ENCODE measurements at places on chromosomes 1 and 21.
A peak's percentile ranks its signal among the peaks of the same experiment; 100 is the strongest.

DNA sequence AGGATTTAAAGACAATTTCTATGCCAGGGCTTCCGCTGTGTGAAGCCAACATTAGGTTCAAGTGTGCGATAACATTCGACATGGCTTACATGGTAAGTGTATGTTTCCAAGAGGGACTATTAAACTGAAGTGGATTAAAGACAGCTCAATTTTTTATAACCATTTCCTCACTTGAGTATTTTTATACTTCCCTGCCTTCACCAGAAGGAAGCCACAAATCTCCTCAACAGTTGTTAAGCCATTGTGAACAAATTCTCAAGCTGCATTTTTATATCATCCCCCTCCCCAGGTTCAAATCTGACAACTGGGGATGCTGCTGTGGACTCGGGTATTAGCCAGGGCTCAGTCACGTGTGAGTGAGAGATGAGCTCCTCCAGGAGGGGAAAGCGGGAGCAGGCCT, 116.3 kb downstream of the RHOU start:
- DNase-seq, result no peak

DNA sequence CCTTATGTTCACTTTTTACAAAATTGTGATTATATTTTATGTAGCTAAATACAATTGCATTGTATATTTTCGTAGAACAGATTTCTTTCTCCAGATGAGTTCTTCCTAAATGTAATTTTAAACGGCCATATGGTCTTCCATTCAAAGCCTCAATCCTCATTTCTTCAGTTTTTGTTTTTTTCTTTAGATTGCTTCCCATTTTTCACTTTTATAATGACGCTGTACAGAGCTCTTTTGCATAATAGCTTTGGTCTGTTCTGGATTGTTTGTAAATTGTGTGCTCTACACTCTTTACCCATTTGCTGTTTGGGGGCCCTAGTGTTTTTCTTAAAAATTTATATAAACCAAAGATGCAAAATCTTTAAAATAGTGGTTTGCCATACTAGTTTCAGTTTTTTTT, 27.8 kb downstream of the AVPR1B start:
- DNase-seq, result no peak

DNA sequence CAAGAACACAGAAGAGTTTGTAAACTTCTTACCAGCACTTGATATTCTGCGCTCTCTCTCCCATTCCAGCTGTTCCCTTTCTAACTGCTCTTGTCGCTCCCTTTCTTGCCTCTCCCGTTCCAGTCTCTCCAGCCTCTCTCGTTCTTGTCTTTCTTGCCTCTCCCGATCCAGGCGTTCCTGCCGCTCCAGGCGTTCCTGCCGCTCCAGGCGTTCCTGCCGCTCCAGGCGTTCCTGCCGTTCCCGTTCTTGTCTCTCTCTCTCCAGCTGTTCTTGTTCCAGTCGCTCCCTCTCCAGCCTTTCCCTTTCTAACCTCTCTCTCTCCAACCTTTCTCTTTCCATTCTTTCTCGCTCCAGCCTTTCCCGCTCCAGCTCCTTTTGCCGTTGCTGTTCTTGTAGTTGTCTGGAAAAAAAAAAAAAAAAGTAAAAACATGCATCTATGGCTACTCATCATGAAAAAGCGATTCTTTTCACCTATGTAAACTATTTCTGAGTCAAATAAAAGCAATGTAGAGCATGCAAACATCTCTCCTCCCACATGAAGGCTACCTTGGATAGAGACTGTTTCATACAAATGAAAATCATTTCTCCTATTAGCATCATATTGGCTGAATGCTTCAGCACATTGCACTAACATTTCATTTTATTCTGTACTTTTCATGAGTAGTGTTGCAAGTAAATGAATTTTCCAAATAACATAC, 91.5 kb upstream of the LBR start:
- no peak for DNase-seq

- DNase-seq, result peak; percentile 16
Measured at GRCh38 chr1:104648269-104648691, 898.6 kb downstream of the AMY1C start.

DNA sequence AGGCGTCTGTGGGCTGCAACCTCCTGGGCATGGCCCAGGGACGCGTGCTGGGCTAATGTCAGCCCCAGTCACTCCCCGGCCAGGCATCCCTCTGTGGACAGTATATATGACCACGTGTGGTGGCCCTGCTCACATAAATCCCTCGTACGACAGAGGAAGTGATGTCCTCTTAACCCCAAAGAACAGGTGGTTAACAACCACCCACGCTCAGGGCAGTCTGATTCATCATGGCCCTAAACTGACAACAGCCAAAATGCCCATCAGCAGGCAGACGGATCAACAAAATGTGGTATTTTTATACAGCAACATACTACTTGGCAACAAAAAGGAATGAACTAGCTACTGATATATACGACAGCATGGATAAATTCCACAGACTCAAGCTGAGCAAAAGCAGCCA, 51.0 kb downstream of the ECE1 start:
- no peak for DNase-seq

DNA sequence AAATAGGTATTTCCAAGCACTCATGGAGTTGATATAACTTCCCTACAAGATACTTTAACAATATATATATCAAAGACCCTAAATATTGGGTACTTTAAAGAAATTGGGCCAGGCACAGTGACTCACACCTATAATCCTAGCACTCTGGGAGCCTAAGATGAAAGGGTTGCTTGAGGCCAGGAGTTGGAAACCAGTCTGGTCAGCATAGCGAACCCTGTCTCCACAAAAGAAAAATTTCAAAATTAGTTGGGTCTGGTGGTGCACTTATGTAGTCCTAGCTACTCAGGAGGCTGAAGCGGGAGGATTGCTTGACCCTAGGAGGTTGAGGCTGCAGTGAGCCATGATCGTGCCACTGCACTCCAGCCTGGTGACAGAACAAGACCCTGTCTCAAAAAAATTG, 393.9 kb upstream of the DEPDC1 start:
- no peak for DNase-seq

- no peak for DNase-seq
Measured at GRCh38 chr1:98988904-98989555, 15.6 kb downstream of the PLPPR5 start.

DNA sequence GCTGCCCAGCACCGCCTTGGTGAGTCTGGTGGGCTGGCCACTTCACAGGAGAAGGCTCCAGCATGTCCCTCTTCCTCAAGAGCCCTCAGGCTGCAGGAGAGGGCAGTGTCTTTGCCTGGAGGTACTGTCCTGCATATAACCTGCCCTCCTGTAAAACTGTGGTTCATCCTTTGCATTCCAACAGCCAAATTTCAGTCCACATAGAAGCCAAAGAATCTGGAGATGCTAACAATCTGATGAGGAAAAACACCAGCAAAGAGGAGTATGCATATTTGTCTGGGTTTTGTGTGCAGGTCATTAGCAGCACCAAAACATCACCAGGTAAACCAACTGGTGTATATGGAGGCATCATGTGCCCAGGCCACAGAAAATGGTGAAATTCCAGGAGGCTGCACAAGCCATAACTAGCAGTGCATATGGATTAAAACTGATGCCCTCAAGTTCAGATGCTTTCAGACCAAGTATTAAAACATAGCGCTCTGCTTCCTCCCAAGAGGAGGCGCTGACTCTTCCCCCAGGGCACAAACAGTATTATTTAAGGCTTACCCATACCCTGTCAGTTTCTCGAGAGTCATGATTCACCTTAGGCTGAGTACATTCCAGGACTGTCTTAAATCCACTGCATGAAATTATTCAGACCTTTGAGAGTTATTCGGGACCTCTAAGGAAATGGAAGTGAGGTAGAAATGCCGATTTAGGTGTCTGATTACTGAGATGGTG, 150.5 kb upstream of the COA6 start:
- DNase-seq, result no peak

GRCh38 chr21:21196087-21196486, 197.9 kb downstream of the NCAM2 start:
- DNase-seq, result no peak

DNA sequence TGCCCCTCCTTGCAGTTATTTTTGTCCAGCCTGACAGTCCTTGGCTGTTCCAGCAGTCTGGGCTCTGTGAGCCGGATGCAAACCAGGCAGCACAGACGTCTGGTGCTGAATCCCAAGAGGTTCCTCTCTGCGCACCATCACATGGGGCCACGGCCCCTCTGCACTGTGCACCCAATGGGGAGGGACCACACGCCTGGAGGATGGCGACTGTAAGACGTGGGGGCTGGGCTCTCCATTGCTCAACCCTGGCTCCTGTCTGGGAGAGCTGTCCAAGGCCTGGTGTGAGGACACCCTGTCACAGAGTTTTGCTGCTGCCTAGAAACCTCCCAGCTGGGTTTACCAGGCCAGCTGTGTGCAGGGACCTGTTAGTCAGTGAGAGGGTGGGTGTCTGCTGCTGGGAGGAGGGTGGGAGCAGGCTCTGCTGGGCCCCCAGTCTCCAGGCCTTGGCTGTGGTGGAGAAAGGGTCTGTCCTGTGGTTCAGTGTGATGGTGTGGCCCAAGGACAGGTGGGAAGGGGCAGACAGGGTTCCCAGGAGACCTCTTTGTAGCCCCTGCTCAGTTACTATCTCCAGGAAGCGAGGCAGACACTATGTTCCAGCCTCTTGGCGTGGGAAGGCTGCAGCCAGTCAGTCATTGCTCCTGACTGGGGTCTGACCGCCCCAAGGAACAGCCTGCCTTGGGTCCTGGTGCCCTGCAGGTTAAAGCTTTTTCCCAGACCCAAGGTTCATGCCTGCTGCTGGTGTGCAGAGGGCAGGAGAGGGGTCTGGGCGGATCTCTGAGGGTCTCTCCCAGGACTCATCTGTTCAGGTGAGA, 13.8 kb downstream of the HEYL start:
- peak; percentile 36 for DNase-seq

DNA sequence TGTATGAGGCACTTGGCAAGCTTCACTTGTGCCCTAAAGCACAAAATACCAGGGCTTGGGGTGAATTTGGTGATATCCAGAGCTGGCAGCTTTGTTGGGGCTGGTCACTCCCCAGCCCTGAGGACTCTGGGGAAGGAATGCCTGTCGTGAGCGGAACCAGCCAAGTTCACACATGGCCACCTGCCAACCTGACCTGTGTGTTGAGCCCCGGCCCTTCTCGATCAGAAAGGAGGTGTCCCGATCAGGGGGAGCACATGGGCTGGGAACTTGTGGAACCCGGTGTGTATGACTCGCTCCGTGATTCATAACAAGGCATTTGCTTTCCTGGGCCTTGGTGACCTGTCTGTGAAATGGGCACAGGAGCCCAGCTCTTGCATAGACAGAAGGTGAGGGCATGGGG, 43.1 kb downstream of the AGPAT3 start:
- DNase-seq, result no peak

- no peak for DNase-seq
Measured at GRCh38 chr1:51666478-51666877, 49.6 kb downstream of the OSBPL9 start.

- peak; percentile 52 for DNase-seq
Measured at GRCh38 chr1:67404212-67404620, 26.0 kb downstream of the SERBP1 start.

- DNase-seq, result no peak
Measured at GRCh38 chr1:25083481-25084345, 148.6 kb downstream of the SYF2 start.

DNA sequence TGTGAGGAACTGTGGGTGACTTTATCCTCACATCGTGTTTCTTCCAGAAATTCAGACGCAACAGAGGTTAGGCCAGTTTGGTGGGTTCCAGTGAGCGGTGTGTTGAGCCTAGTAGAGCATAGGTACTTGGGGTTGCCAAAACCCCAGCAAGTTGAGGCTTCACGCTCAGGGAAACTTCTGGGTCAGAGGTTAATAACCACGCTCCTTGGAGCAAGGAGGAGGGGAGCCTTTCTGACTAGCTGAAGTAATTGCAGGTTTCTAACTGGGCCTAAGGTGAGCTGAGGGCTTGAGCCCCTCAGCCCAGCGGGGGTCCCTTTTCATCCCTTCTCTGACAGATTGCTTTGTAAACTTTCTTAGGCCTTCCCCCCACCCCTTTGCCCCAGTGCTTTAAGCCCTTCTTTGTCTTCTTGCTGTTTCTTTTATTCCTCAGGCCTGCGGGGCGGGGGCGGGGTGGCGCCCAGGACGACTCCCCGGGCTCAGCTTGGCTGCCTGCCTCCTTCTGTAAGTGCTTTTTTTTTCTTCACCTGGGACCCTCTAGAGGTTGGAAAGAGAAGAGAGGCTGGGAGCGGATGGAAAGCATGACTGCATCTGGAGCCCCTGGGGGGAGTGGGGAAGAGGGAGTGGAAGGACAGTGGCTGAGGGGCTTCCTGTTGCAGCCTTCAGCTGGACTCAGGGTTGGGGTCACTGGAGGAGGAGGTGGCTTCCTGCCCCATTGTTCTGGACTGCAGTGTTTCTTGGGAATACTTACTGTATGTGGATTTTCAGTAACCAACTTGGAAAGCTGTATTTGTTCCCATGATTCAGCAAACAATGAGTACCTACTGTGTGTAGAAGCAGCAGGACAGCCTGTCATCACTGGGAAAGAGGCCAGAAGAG, 1.3 kb upstream of the ZNF436 start:
- DNase-seq, result no peak

GRCh38 chr1:27858072-27858948, 14.0 kb upstream of the THEMIS2 start:
- peak; percentile 72 for DNase-seq

- no peak for DNase-seq
Measured at GRCh38 chr1:179231923-179232322, 2.4 kb upstream of the ABL2 start.

- DNase-seq, result no peak
Measured at GRCh38 chr1:207890136-207890738, 20.7 kb downstream of the CD34 start.

- DNase-seq, result no peak
Measured at GRCh38 chr1:88321706-88322105, 362.4 kb upstream of the PKN2 start.

- no peak for DNase-seq
Measured at GRCh38 chr1:155304558-155305063, 3.4 kb upstream of the PKLR start.

- DNase-seq, result no peak
Measured at GRCh38 chr1:115136106-115136505, 46.8 kb upstream of the TSPAN2 start.

DNA sequence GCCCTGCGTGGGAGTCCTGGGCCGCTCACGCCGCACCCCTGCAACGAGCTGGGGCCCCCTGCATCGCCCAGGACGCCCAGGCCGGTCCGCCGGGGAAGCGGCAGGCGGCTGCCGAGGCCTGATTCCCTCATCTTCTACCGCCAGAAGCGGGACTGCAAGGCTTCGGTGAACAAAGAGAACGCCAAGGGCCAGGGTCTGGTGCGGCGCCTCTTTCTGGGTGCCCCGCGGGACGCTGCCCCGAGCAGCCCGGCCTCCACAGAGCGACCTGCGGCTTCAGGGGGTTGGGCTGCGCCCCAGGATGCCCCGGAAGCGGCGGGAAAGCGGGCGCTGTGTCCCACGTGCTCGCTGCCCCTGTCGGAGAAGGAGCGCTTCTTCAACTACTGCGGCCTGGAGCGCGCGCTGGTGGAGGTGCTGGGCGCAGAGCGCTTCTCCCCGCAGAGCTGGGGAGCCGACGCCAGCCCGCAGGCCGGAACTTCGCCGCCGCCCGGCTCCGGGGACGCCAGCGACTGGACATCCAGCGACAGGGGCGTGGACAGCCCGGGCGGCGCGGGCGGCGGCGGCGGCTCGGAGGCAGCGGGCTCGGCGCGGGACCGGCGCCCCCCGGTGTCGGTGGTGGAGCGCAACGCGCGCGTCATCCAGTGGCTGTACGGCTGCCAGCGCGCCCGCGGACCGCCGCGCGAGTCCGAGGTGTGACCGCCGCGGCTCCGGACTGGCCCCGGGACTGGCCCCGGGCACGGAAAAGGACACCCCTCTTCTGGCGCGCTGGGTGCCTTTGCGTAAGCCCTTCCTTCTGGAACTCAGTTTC, 2.7 kb downstream of the FAM110D start:
- DNase-seq, result peak; percentile 28
